ENCODE measurements at places on chromosomes 2 and 18.

- DNase-seq = peak; percentile 72
These were observed 111.9 kb downstream of the SETBP1 start for GRCh38 chr18:44792456-44793061.

DNA sequence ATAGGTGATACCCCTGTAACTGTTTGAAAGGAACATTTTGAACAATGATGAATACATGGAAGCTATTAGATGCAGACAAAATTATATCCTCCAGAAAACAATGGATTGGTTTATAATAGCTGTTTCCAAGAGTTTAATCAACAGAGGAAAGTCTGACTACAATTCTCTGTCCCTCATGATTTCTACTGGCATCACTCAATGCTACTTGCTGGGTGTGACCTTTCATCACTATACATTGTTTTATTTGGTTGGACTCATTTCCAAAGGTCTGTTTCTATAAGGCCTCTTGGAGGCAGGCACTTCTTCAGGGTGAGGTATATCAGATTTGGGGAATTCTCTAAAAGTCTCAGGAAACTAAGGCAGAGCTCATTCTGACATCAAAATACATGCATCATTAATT, 636.1 kb upstream of the SLC8A1 start:
- DNase-seq = no peak

DNA sequence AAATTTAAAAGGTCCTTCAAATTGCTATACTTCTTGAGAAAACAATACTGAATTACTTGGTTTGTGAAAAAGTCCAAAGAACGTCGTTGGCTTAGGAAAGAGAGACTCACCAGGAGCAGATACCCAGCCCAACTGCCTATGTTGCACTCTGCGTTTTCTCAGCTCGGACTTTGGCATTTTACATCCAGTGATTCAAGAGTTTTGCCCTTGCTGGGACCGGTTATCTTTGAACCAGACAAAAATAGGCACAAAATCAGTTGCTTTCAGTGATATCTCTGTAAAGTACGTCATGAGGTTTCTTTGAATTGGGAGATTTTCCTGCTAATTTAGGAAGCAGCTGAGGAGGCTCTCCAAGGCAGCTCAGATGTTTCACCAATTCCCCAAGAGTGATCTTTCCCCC, 29.3 kb downstream of the FHOD3 start:
- DNase-seq = no peak

DNA sequence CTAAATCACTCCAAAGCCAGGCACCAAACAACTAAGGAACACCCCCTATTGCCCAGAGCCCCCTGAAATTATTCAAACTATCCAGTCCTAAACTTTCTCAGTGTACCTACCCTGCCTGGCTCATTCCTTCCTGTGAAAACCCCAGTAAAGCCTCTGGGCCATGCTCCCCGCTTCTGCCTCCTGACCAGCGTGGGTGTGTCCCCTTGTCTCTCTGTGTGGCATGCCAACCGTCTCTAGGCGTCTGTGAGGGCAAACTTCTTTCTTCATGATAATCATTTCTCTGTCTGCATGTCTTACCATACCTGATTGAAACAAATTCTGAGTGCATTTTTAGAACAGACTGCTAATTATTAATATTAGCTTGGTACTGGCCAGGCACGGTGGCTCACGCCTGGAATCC, 109.0 kb upstream of the MSH2 start:
- no peak for DNase-seq

GRCh38 chr2:155975734-155976133, 356.8 kb downstream of the NR4A2 start:
- no peak for DNase-seq

DNA sequence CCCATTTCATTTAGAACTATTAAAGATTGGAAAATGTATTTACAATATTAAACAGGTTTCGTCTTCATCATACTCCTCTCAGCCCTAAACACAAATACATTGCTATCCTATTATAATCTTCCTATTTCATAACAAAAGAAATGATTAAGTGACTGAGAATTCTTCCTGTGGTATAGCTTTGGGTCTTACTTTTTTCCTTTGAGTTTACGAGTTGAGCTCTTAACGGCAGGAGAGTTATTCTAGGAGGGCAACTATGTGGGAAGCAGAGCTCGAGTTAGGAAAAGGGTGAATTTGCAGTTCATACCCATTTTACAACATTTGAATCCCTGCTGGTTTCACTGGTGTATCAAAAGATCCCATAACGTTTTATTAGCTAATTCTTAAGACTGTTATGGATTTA, 105.0 kb downstream of the FIGN start:
- no peak for DNase-seq

DNA sequence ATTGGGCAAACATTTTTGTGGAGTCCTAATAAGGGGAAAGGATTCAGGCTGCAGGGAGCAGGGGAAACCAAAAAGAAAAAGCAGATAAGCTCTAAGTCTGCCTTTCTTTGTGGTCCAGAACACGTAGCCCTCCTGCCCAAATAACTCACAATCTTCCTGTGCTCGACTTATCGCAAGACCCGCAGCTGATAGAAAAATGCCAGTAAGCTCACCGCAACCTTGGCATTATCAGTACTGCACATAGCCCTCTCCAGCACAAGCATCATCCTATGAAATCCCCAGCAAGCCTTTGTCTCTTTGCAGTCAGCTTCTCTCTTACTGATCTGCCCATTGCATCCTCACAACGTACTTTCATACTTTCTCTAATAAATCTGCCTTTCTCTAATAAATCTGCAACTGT, 202.4 kb upstream of the HNRNPA3 start:
- DNase-seq = no peak

- no peak for DNase-seq
These were observed 349.5 kb downstream of the IRS1 start for GRCh38 chr2:226450141-226450540.

DNA sequence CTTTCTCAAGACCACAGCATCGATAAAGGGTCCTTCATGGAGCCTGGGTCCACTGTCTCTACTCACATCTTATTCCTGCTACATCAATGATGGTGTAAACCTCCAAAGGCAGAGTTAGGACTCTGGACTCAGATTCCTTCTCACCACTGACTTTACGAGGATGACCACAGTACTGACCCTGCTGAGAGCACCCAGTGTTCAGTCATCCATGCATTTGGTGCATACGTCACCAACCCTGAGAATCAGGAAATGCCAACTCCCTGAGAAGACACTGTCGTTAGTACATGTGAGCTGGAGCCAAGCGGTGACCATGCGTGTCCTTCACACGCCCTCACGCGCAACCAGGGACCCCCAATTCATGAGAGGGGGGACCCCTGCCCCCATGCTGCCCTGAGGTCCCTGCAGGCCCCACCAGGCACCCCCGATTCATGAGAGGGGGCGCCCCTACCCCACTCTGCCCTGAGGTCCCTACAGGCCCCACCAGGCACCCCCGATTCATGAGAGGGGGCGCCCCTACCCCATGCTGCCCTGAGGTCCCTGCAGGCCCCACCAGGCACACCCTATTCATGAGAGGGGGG, 178.4 kb upstream of the TPO start:
- peak; percentile 81 for DNase-seq

DNA sequence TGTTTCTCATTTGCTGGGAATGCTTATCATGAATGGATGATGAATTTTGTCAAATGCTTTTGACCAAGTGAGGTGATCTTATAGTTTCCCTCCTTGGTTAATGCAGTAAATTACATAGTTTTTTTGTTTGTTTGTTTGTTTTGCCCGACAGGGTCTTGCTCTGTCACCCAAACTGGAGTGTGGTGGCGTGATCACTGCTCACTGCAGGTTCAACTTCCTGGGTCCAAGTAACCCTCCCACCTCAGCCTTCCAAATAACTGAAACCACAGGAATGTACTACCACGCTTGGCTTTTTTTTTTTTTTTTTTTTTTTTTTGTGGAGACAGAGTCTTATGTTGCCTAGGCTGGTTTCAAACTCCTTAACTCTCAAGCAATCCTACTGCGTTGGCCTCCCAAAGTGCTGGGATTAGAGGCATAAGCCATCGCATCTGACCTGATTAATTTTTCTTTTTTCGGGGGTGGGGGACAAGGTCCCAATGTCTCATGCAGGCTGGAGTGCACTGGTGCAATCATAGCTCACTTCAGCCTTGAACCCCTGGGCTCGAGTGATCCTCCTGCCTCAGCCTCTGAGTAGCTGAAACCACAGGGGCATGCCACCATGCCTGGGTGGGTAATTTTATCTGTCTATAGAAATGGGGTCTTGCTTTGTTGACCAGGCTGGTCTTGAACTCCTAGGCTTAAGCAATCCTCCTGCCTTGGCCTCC, 48.6 kb downstream of the SMAD2 start:
- DNase-seq = peak; percentile 66

DNA sequence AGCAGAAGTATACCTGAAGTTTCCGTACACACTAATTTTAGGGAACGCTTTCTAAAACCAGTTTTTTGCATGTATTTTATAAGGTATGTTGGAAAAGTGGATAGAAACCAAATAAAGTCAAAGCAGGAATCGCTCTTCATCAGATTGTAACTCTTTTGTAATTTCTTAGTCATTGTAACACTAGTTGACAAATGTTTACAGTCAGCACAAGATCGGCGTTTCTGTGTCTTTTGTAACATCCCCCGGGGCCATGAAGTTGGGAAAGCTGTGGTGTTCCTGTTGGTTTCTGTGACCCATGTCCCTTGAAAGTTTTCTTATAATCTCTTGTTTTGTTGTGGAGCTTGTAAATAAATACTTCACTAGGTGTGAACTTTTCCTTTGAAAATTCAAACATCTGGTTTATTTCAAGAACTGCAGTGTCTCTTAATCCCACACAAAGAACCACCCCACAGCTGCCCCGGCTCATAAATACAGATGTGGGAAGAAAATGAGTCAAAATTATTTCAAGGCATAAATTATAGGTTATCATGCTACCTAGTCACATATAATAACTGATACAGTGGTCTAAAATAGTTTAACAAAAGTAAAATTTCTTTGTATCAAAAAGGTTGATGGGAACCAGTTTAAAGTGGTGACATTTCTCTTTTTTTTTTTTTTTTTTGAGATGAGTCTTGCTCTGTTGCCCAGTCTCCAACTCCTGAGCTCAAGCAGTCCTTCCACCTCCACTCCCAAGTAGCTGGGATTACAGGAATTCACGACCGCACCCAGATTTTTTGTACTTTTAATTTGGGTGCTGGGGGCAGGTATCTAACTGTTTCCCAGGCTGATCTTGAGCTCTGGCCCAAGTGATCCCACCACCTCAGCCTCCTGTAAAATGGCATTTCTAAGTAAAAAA, 751 bp upstream of the NMI start:
- DNase-seq = peak; percentile 40

DNA sequence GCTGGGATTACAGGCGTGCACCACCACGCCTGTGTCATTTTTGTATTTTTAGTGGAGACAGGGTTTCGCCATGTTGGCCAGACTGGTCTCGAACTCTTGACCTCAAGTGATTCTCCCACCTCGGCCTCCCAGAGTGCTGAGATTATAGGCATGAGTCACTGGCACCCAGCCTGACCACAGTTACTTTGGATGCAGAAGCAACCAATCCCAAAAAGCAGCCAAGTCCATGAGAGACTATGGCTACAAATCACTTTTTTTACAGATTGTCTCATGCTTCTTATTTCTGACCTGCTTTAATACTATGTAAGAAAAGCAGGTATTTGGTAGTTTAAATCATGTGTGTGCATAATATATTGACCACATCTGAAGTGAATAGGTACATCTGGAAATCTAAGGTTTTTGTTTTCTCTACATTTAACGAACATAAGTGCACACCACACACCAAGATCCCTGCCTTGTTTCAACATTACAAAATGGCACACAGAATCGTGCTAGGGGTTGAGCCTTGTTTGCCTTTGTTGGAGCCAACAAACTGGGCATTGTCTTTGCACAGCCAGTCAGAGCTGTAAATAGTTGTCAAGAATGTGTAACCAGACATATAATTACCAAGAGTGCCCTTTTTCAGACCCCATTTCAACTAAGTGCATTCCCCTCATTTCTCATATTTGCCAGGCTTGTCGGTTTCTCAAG, 18.3 kb upstream of the MAP4K4 start:
- peak; percentile 69 for DNase-seq

- DNase-seq = peak; percentile 65
These were observed 23.4 kb downstream of the DAPL1 start for GRCh38 chr2:158818511-158818910.

DNA sequence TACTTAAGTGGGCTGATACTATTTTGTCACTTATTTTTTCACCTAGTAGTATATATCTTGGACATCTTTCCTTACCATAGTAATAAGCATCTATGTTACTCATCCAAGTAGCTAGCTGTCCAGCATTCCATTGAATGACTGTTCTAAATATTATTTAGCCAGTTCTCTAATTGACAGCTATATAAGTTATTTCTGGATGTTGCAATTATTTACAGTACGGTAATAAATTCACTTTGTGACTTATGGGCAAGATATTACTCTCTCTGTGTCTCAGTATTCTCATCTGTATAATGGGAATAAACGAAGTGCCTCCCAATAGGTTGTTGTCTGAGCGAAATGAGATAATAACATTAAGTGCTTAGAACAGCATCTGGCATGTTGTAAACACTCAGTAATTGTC, 46.6 kb upstream of the AGAP1 start:
- peak; percentile 63 for DNase-seq

DNA sequence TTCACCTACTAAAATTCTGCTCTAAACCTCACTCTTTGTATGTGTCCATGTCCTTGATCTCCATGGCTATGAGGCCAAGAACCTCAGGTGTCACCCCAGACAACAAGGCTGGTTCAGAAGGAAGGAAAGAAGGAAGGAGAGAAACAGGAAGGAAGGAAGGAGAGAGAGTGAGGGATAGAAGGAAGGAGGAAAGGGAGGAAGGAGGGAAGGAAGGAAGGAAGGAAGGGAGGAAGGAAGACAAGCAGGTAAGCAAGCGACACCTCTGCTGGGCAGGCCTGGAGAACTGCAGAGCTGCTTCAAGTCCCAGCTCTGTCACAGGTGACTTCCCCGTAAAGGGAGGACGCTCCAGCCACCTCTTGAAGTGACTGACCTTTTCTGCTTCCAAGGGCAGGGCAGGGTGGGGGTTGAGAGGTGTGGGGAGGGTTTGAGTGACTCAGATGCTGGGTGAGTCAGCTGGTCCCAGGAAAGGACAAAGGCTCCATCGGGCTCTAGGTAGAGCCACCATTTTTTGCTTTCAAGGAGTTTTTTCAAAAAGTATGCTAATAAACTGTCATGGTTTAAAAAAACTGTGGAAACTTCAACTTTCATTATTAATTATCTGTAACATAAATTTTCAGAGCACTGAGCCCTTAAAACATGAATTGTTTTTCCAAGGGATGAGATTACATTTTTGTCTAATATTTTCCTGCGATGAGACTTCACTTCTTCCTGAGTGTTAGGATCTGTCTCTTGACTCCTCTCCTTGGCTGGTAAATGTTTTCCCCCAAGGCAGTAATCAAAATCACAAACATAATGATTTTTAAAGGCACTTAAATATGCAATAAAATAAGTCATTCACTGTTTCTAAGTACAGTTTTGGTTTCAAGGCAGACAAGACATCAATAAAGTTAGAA, 90.1 kb upstream of the L3MBTL4 start:
- no peak for DNase-seq

GRCh38 chr2:238891457-238892203, 43.7 kb downstream of the TWIST2 start:
- no peak for DNase-seq

GRCh38 chr2:60741576-60741975, 14.5 kb upstream of the PAPOLG start:
- DNase-seq = no peak

- DNase-seq = no peak
These were observed 6.6 kb downstream of the VWA3B start for GRCh38 chr2:98093611-98094010.

- peak; percentile 26 for DNase-seq
These were observed 104.4 kb upstream of the SALL3 start for GRCh38 chr18:78875016-78875777.

- peak; percentile 77 for DNase-seq
These were observed 91.3 kb downstream of the SPATS2L start for GRCh38 chr2:200397785-200398184.

Data from fibroblast of skin of back (primary cell).